Substantia nigra (tissue), 51 donors: ENCODE measurements at places on chromosomes 7 and 10.

DNA sequence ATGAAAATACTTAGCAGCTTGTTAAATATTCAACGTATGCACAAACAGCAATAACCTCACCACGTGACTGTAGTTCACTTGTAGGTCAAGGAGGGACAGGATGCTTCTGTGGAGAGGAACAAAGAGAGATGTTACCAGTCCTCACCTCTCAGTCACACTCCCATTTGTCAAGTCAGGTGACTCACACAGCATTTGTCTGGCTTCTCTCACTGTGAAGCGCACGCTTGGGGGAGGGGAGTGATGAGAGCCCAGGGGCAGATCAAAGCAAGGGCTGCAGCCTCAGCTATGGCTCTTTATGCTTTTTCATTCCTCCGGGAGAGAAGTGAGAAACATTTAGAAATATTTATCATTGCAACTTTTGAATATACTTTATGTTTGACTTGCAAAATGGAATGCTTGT is 2.9 kb upstream of the RBM20 start:
- DNase-seq: no peak

GRCh38 chr7:54354436-54354835 is 187.7 kb upstream of the VSTM2A start:
- no peak for DNase-seq

- no peak for DNase-seq
Measured at GRCh38 chr7:51481421-51481820, 164.8 kb upstream of the COBL start.

- DNase-seq: no peak
Measured at GRCh38 chr10:62115321-62115720, 153.3 kb downstream of the RTKN2 start.

DNA sequence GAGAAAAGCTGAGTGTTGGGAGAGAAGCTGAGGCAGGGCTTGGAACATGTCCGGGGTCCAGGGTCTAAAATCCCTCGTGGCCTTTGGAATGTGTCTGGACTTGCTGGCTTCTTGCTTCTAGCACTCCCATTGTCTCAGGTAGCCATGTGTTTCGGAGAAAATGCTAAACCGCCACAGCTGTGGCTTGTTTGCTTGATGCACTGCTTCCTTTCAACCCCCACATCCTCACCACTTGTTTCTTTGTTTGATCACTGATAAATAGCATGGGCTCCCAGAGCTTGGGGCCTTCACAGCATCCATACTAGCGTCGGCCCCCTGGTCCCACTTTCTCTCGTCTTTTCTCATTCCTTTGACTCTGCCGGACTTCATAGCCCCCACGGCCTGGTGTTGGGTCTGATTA is 102.7 kb downstream of the ANKRD26 start:
- DNase-seq: no peak

GRCh38 chr10:21279217-21279575 is 246.3 kb downstream of the SKIDA1 start:
- DNase-seq: no peak

DNA sequence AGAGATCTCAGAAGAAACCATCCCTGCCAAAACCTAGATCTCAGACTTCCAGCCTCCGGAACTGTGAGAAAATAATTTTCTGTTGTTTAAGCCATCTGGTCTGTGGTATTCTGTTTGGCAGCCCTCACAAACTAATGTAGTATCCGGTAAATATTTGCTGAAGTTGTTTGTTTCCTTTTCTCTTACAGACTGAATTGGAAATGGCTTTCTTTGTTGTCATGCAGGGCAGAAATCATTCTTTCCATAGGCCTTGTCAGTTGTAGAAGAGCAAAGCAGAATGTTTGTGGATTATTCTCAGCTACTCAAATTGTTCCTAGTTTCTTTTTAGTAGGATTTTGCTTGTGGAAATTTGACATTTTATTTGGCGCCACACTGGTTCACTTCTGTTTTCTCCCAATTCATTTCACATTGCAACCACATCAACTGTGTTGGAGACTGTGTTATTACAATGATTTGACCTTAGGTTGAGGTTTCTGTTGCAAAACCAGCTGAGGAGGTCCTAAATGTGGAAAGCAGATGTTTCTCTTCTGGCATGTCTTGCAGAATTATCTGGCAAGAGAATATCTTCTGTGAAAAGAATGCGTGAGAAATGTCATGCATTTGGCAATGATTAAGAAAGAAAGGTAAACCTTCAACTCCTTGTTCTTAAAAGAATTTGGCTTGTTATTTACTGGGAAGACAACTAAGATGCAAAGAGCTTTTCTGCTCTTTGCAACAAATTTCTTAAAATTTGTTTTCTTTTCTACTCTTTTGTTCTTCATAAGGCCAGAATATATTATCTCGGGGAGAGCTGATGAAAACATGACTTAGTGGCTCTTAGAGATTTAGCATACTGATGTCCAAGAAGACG is 25.8 kb downstream of the ACTA2 start:
- DNase-seq: no peak

DNA sequence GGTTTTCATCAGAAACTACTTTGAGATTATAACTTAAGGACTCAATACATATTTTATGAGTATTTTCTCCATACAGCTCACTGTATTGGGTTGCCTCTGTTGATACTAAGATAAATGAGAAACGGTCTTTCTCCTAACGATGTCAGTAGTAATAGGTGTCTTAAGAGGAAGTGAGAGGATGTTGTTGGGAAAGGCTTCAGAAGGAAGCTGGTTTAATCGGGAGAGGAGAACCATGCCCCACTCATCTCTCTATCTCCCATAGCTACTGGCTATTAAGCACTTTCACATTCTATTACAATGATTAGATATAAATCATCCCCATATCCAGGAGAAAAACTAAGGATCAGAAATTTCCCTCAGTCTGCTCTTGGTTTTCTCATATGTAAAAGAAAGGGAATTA is 2.0 kb downstream of the CLEC5A start:
- DNase-seq: no peak

- DNase-seq: no peak
Measured at GRCh38 chr7:26022982-26023381, 129.0 kb upstream of the NFE2L3 start.

- no peak for DNase-seq
Measured at GRCh38 chr7:11698384-11698871, 133.6 kb downstream of the THSD7A start.
